Left lung (tissue), 14 donors: ENCODE measurements at places on chromosomes 6 and 20. TPM values are rescaled to one million over a fixed set of nuclear protein-coding genes. Genes with fewer than 3 reads are reported as not detected.
A peak's percentile ranks its signal among the peaks of the same experiment; 100 is the strongest.

GRCh38 chr6:108589244-108589791, 28.6 kb downstream of the FOXO3 start:
- peak; percentile 73 for DNase-seq

Gene BANF2
- not detected for polyA plus RNA-seq

Gene PSMG4
- 23.8 TPM for polyA plus RNA-seq

Gene RTEL1
- 20.7 TPM for polyA plus RNA-seq

Gene PDE10A
- polyA plus RNA-seq = 7.4 TPM

Gene RIN2
- polyA plus RNA-seq = 36.2 TPM

DNA sequence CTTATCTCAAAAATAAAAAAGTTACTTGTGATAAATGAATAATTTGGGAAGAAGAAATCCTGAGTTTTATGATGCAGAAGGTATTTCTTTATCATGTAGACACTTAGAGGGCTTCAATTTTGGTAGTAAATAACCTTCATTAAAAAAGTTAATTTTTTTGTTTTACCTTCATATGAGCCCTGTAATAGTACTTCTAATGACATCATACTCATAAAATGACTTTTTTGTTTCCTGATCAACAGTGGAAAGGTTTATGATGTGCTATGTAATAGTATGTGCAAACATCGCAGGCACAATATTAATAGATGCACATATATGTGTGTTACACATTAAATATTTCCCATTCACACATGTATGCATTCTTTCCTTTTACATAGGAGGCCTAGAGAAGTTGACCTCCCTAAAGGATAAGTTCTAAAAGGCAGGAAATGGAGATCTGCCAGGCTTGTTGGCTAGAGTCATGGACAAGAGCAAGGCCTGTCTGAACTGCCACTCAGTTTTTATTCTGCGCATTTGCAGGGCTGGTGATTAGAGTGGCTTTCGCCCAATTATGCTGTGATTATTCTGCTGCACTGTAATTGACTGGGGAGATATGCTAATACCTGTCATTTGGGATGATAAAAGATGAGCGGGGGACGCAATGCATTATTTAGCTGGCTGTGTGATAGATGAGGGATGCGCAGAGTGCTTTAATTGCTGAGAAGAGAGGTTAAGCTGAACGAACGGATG, 272.6 kb downstream of the TMEM242 start:
- DNase-seq = no peak

GRCh38 chr20:57570145-57570850, 9.4 kb downstream of the PCK1 start:
- DNase-seq = no peak

- DNase-seq = no peak
Measured at GRCh38 chr6:41878246-41878645, 16.9 kb downstream of the USP49 start.

Gene FAM8A1
- polyA plus RNA-seq = 40.7 TPM

- no peak for DNase-seq
Measured at GRCh38 chr20:24733416-24733815, 215.7 kb upstream of the CST7 start.

GRCh38 chr20:62356589-62357186, 10.4 kb downstream of the LAMA5 start:
- DNase-seq = no peak

- no peak for DNase-seq
Measured at GRCh38 chr20:13922241-13922640, 68.2 kb downstream of the SEL1L2 start.

- DNase-seq = no peak
Measured at GRCh38 chr20:24501764-24502556, 32.5 kb downstream of the SYNDIG1 start.

DNA sequence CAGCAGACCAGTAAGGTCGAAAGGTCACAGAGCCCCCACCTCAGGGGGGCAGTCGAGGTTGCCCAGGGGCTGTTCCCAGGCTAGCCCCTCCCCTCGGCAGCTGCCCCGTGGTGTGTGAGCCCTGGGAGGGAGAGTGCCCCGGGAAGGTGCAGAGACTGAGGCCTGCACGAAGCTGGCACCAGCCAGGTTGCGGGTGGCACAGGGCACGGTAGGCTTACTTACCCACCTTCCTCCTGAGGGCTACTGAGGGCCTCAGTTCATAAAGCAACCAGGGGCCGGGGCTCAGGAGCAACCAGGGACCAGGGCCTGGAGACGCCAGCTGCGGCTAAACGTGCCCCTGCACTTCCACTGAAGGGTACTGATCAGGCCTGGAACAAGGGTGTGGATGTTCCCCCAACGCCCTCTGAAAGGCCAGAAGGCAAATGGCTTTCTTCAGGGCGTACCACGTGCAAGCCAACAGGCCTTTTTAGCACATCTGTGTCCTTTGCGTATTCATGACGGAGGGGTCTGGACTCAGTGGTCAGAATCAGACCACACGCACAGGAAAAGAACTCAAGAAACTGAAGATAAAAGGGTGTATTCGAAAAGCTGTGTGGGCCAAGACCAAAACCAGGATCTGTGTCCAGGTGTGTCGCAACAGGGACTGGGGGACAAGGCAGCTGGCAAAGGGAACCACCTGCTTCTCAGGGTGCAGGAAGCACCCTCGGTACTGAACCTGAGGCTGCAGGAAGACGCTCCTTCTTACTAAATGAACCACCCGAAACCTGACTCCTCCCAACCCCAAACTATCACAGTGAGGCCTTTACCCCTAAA, 24.5 kb upstream of the TCFL5 start:
- DNase-seq = peak; percentile 62

DNA sequence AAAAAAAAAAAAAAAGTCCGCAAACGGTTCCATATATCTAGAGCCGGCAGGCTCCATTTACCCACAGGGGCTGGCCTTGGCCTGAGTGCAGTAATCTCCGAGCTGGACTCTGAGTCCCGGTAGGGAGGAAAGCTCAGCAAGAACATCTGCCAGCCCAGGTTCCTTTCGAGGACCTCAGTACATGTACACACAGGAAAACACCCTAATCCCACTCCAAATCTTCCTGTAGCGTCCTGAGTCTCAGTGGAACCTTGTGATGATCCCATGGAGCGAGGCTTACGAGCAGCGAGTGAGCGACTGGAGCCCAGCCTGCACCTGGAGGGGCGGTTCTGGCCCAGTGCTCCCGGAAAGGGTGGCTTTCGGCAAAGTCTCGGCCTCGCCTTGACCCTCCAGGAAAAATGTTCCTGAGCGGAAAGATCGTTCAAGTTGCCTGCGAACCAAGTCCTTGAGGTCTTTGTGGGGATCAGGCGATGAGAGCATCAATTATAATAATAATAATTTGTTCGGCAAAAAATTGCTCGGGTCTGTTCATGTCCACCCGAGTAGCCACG, 32.1 kb downstream of the PRSS16 start:
- DNase-seq = no peak

Gene OTOR
- not detected for polyA plus RNA-seq

GRCh38 chr6:128686084-128686483, 165.7 kb upstream of the PTPRK start:
- DNase-seq = no peak

DNA sequence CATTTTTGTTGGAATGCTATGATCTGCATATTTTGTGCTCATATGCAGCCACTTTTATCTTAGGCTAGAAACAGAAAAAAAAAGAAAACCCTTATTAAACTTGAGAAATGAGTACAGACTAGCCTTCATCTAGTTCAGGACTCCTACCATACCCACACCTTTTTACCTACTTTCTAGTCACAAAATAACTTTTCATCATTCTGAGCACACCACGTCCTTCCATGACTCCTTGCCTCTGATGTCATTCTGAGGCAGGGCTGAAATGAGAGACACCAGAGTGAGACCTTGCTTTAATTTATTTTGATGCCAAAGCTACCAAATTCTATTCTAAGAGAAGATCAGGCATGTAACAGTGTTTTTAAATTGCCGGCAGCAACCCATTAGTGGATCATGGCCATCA, 38.8 kb downstream of the SNX3 start:
- DNase-seq = no peak

DNA sequence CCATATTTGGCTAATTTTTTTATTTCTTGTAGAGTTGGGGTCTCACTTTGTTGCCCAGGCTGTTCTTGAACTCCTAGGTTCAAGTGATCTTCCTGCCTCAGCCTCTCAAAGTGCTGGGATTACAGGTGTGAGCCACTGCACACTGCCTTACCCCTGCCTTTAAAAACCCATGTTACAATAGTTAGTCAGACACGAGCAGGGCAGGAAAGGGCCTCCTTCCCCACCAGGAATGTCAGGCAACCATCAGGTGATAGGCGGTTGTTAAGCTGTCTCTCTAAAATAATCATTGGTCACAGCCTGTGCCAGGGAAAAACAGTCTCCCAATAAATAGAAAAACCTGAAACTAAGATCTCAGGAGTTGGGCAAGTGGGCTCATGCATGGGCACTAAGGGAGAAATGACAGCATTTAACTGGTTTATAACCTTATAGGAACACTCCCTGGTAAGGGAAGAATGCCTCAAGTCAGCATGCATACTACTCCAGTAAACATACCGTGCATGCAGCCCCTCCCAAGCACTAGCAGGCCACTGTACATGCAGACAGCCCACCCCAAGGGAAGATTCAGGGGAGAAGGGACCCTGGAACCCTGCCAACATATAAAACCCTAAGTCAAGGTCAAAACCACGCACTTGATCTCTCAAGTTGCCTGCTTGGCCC, 8.4 kb downstream of the OR2H2 start:
- DNase-seq = no peak

GRCh38 chr6:35415065-35415891, 36.9 kb upstream of the FANCE start:
- DNase-seq = peak; percentile 69

GRCh38 chr20:44720621-44720996, 5.4 kb downstream of the CCN5 start:
- DNase-seq = no peak

Gene PRDM13
- not detected for polyA plus RNA-seq

DNA sequence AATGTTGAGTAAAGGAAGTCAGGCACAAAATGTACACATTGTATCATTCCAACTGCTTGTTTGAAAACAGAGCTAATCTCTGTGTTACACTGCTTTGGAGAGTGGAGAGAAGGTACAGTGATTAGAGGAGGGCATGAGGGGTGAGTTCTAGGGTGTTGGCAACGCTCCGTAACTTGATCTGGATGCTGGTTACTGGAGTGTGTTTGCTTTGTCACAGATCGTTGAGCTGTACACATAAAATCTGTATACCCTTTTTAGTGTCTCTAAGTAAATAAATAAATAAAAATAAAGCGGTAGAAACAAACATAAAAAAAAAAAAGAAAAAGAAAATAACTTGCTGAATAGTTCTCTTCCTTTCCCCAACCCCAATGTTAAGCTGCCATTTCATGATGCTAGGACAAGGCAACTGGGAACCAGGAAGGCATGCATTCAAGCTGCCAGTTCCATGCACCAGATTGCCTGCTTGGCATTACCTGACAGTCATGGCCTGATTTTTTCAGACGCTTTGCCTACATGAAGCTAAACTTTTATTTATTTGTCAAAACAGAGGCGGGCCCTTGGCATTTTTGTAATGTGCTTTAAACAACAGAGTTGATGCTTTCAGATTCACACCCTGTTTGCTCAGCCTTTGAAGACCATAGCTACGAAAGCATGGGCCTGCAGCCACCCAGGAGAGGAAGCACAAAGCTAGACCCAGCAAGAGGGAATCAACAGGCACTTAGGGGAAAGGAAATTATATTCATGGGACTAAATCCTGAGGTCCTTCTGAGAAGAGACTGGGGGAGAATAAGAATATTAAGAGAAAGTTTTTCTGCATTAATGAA, 21.2 kb downstream of the TNFRSF21 start:
- no peak for DNase-seq

DNA sequence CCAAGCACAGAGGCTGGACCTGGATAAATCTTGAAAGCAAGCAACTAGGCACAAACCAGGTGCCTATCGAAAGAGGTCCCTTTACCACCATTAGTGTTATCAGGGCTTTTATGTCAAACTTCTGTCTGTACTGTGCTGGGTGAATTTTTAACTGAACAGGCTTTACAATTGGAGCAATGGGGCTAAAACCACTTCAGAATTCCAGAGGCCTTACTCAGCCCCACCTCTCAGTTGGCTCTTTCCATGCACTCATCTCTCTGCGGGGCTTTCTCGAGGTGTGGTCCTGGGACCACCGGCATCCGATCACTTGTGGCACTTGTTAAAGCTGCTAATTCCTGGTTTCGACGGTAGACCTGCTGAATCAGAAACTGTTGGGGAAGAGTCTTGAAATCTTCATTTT, 232.5 kb downstream of the SOX4 start:
- no peak for DNase-seq

DNA sequence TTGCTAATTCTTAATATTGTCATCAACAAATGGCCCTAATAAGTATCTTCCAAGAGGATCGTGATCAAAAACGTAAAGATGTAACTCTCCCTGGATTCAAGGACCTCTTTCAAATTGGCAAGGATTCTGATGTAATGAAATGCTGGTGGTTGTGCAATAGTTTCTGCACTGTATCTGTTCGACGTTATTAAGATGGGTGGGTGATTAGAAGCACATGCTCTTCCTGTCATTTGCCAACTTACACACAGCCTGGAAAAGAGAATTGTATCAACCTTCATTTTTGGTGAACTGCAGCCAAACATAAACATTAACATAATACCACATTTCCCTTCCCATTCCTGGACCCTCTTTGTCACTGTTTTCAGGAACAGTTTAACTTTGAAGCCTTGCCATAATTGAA, 9.8 kb downstream of the FOXQ1 start:
- no peak for DNase-seq

Gene SIRPB2
- 1.3 TPM for polyA plus RNA-seq

Gene ANKRD66
- 2.9 TPM for polyA plus RNA-seq

Gene SLC12A5
- 1.0 TPM for polyA plus RNA-seq

DNA sequence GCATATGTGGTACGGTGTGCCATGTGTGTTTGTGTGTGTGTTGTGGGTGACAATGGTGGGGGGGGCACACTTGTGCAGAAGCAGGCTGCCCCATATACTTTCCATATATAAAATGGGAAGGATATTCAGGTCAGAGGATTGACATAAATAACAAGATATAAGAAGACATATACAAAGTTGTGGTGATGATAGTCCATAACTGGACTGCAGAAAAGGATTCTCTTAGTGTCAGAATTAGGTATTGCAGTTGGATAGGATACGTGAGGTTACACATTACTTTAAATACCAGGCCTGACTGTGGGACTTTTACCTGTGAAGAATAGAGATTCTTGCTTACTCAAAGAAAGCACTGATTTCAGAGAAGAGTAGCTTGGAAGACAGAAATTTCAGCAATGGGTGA, 1260.3 kb downstream of the EPHA7 start:
- DNase-seq = no peak

DNA sequence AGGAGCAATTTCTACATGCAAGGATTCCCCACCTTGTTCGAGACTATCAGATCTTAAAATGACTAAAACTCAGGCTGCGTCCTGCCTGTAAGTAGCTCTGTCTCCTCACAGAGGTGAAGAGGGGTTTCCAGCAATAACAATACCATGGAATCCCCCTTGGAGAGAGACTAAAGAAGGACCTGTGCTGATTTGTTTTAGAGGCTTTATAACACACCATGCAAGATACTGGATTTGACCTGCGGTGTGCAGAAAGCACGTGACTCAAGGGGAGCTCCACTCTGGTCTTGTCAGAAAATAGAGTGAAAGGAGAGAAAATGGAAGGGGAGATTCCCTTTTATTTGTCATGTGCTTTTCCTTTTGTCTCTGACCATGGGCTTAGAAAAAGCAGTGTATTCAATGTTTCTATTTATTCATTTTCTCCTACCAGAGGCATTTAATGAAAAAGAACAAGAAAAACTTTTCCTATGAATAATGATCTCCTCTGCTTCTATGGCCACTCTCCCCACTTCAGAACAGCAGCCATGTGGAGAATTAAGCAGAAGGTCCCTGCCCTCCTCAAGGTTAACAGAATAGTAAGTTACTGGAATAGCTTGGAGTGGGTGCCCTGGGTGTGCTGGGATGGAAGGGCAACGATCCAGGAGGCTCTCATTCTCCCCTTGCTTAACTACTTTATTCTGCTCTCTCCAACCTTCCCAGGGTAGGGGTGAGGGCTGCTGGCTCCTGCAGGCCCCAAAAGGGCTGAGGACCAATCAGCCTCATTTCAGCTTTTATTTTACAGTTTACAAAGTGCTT, 19.2 kb upstream of the MRPS10 start:
- no peak for DNase-seq

Gene ERVFRD-1
- polyA plus RNA-seq = 0.10 TPM
